ENCODE measurements at places on chromosomes 1 and 21.

GRCh38 chr1:3384407-3384806, 70.1 kb upstream of the ARHGEF16 start:
- no peak for DNase-seq

GRCh38 chr1:155884031-155884960, 24.9 kb downstream of the SYT11 start:
- DNase-seq = no peak

GRCh38 chr1:18673976-18674375, 43.3 kb downstream of the PAX7 start:
- no peak for DNase-seq

DNA sequence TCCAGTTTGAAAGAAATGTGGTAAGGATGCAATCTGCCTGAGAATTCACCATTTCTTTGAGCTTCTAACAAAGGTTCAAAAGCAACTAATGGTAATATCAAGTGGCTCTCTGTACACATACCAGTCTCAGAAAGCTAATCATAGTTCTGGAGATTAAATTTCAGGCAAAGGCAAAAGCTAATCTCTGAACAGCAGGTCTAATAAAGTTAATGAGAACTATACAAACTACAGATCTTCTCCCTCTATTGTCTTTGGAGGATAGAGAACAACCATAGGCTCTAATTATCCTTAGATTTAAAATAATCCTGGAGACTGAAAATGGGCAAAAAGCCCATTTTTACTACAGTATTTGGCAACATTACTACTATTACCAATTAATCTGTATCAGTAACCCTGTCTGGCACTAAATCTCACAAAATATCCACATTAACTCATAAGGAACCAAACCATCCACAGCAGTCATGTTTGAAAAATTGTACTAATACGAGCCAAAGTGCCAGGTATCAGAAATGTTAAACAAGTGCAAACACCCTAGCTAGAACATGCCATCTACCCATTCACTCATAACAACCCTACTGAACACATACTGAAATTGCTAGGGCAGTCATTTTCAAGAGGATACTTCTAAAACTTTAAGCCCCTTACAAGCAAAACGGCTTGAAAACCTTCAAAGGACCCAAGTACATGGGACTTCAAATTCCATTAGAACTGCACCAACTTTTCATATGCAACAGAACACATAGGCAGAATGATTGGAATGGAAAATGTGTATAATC, 4.8 kb downstream of the DIPK1A start:
- DNase-seq = no peak

- no peak for DNase-seq
These were observed 157.8 kb downstream of the PRDM16 start for GRCh38 chr1:3226701-3227350.

GRCh38 chr21:39221997-39222486, 38.8 kb upstream of the PSMG1 start:
- DNase-seq = no peak

DNA sequence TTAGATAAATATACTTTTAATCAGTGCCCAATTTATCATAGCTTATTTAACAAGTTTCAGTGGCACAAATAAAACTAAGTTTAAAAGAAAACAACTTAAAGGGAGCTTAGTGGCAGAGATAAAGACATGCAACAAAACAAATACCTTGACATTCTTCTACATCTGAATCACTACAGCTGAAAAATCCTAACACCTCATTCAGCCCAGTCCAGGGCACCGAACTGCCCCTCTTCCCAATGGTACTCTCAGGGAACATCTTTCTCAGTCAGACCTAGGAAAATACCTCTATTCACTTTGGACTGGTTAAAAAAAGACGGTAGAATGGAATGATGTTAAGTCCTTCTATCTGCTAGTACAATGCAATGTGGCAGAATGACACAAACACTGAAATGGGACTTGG, 8.3 kb downstream of the OTUD7B start:
- DNase-seq = no peak

- no peak for DNase-seq
These were observed 152.9 kb upstream of the HMGB4 start for GRCh38 chr1:33710967-33711366.

- DNase-seq = no peak
These were observed 161.8 kb upstream of the B3GALT2 start for GRCh38 chr1:193348091-193348768.

- DNase-seq = no peak
These were observed 622.0 kb downstream of the KIF26B start for GRCh38 chr1:245776694-245777332.

DNA sequence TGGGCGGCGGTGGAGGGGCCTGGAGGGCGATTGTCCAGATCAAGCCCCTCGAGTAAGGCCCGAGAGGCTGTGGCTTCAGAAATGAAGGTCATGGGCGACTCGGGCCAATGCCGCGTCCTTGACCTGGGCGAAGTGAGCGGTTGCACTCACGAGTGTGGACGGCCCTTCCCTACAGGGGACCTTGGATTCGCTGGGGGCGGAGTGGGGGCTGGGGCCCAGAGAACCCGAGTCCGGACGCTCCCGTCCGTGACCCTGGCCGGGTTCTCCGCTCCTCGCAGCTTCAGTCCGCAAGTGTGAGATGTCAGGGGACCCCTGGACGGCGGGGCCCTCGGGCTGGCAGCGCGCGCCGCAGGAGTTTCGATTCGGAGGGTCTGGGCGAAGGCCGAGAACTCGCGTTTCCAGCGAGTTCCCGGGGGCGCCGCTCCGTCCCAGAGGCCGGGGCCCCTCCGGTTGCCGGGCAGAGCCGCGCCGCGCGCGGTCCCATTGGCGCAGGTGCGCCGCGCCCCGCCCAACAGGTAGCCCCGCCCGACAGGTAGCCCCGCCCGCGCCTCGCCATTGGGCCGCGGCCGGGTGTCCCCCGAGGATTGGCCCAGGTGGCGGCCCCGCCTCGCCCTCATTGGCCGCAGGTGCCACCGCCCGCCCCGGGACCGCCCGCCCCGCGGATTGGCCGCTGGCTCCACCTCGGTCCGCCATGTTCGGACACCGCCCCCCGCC, at the start of gene PRKCZ:
Gene PRKCZ, plus strand, starts transcription at position 694 of the 714 bp plus-strand sequence. CDS start 220 bp downstream, outside the sequence.
- peak; percentile 89 for DNase-seq

- DNase-seq = no peak
These were observed 114.8 kb downstream of the DNAH14 start for GRCh38 chr1:225044258-225044657.

DNA sequence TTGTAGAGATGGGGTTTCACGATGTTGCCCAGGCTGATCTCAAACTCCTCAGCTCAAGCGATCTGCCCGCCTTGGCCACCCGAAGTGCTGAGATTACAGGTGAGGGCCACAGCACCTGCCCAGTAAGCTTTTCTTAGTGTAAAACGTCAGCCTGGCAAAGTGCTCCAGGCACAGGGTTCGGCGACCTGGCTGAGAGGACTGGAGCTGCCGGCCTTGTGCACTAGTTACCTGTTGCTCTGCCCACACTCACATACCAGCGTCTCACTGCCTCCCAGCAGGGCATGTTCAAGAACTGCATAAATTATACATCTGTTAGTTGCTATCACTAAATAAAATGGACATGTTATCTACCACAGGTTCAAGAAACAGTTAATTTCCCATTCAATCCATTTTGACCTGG, 55.2 kb downstream of the DEGS1 start:
- no peak for DNase-seq

- DNase-seq = no peak
These were observed 127.0 kb downstream of the MRPS6 start for GRCh38 chr21:34200288-34200905.

DNA sequence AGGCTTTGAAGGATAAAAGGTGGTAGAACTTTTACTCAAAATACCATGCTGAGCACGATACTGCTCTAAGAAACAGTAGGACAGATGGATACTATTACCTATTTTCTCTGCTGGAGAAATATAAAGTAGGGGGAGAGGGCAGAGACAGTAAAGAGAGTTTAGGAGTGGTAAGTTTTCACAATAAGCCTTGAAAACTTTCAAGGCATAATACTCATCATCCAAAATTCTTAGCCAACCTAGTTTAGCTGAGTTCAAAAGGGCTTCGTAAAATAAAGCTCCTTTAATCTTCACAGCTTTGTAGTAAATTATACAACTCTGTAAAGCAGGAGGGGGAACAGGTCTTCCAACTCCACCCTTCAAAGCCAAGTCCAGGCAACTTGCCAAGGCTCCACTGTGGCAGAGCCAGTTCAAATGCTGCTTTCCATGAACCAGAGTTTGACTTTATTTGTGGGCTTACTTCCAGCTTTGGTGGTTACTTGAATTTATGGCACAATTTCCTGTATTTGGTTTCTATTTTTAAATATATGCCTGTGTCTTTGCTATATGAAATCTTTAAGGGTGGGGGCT, 15.5 kb downstream of the TEX38 start:
- no peak for DNase-seq

- no peak for DNase-seq
These were observed 455.8 kb upstream of the PRMT6 start for GRCh38 chr1:106600626-106601025.

DNA sequence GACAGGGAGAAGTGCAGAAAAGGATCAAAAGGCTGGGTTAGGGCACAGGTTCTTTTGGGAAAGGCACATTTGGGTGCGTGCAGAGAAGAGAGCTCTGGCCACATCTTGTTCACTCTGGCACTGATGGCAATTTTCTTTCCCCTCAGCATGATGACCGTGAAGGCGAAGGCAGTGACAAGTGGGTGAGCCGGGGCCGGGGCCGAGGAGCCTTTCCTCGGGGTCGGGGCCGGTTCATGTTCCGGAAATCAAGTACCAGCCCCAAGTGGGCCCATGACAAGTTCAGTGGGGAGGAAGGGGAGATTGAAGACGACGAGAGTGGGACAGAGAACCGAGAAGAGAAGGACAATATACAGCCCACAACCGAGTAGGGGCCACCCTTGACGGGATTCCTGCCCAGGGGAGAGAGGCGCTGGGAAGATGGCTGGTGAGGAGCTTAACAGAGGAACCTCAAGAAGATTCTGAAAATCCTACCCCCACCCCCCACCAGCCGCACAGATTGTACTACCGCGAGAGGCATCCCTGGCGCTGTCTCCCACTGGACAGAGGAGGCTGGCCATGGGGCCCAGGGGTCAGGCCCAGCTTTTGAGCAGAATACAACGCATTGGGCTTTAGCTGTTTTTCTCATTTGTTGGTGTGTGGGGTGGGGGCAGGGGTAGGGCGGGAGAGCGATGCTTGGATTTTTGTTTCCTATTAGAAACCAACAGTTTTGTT, 2.4 kb upstream of the SH3D21 start:
- DNase-seq = no peak

DNA sequence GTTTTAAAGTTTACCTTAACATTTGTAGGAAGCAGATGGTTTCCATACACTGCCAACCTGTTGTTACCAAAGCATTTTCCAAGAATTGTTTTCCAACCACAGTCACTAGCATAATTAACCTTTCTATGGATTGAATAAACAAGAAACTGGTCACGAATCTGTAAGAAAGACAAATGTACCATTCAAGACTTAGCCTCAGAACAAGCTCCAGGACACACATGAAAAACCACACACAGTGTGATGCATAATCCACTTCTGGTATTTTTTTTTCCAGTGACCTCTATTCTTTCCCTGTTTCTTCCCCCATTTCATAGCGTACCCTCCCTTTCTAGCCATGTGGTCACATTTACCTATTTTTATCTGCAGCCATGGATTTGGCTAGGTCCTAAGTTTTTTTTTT, 29.6 kb upstream of the C1orf87 start:
- no peak for DNase-seq

DNA sequence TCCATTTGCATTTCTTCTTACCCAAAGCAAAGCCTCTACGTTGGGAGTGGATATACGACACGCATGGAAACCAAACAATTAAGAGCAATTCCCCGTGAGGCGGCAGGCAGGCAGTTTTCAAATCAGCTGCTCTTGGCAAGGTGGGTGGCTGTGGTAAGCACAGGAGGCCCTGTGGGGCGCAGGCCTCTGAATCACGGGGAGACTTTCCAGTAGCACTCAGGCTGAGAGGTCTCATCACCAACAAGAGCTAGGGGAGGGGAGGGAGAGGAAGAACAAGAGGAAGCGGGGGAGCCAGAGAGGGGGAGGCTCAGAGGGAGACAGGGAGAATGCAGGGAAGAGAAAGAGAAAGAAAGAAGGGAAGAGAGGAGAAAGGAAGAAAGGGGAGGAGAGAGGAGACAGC, 56.4 kb downstream of the MT1HL1 start:
- DNase-seq = no peak

GRCh38 chr1:198497326-198498102, 43.0 kb downstream of the ATP6V1G3 start:
- no peak for DNase-seq

DNA sequence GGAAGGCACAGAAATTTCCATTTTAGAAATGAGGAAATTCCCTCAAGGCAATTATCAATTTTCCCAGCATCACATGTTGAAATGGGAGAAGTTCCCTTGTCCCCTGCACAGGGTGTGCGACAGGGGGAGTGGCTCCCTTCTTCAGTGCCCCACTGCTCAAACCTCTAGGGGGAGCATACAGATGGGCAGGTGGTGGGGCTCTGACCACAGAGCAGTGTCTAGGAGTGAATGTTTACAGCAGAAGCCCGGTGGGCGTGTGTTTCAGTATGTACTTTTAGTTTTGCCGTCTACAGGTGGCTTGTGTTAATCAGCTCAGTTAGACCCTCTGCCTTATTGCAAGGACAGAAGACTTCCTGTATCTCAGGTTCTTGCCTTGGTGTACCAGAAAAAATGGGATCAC, 493.7 kb upstream of the PLXNA2 start:
- DNase-seq = no peak

Data from effector CD4-positive, alpha-beta T cell (primary cell).